ENCODE measurements at places on chromosomes 6 and 20.
A peak's percentile ranks its signal among the peaks of the same experiment; 100 is the strongest.

DNA sequence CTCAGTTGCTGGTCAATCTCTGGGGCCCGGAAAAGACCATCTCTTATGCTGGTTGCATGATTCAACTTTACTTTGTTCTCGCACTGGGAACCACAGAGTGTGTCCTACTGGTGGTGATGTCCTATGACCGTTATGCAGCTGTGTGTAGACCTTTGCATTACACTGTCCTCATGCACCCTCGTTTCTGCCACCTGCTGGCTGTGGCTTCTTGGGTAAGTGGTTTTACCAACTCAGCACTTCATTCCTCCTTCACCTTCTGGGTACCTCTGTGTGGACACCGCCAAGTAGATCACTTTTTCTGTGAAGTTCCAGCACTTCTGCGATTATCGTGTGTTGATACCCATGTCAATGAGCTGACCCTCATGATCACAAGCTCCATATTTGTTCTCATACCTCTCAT lies 4.3 kb downstream of the OR2J3 start:
- DNase-seq, result peak; percentile 12

DNA sequence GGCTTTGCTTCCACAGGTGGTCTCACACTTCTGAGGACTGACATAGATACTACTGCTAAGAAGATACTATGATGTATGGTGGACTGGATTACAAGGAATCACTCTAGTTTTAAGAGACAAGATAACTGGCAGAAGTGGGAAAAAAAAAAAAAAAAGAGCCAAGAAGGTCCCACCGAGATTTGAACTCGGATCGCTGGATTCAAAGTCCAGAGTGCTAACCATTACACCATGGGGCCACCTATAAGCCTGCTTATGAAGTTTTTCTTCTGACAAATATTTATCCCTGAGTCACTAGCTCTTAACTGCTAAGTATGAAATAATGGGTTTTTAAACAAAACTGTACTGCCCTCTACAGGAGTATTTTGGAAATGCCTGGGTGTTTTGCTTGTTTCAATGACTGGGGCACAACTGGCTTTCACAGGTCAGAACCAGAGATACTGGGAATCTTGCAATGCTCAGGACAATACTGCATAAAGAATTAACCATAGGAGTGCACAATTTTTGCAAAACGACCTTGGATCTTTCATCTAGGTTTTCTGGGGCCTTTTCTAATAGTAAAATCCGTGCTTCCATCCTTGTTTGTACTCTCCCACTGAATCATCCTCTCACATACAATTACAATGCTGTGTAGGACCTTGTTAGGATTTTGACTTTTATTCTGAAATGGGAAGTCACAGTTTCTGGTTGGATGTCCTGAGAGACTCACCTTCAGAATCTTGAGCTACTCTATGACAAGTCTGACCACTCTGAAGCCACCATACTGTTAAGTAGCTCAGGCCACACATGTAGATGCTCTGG lies 116.3 kb downstream of the OR2B2 start:
- DNase-seq, result peak; percentile 88

DNA sequence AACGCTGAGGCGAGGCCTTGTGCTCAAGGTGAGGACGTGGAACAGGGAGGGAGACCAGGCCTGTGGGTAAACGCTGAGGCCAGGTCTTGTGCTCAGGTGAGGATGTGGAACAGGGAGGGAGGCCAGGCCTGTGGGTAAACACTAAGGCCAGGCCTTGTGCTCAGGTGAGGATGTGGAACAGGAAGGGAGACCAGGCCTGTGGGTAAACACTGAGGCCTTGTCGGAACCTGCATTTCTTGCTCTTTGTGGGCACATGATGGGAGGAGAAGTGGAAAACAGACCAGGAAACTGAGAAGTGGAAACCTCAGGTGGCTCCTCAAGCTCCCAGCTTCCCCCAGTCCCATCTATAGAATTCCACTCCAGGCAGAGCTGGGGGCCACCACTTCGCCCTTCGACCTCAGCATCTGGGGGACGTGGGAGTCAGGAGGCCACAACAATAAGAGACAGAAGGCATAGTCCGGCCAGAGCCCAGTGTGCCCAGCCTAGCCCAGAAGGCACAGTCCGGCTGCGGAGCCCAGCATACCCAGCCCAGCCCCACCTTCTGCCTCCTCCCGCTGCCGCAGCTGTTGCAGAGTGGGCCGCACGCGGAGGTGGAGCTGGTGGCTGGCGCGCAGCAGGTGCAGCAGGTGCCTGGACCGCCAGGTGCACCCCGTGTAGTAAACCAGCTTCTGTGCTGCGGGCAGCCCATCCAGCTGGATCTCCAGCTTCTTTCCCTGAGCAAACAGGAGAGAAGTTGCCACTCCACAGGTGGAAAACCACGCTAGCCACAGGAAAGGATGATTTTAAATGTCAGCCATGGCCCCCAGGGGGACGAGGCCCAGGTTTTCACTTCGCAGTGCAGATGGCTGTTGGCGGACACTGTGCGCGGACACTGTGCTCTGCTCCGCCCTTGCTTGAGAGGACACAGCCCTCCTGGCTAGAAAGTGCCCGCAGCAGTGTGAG lies 17.5 kb downstream of the FRMD1 start:
- no peak for DNase-seq

- no peak for DNase-seq
Observed at GRCh38 chr20:45449528-45449927, 20.0 kb upstream of the WFDC2 start.

- no peak for DNase-seq
Observed at GRCh38 chr6:75631859-75632635, 30.4 kb downstream of the SENP6 start.

- DNase-seq, result peak; percentile 49
Observed at GRCh38 chr20:61951695-61952533, 113.8 kb downstream of the TAF4 start.

DNA sequence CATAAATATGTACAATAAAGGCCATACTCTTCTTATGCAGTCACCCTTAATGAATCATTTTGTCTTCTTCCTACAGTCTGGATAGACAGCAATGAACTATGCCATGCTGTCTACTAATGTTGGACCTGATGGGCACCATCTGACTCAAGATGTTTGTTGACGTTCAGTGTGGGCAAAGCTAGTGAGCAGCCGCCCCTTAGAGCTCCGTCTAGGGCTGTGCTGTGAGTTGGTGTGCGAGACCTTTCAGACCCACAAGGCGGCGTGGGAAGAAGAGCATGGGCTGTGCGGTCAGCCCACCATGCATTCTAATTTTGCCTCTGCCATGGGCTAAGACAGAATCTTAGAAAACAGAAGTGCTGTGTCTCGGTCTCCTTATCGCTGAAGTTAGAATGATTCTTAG lies 829.4 kb downstream of the QKI start:
- no peak for DNase-seq

GRCh38 chr6:149285626-149286025 lies 31.9 kb upstream of the TAB2 start:
- no peak for DNase-seq

- DNase-seq, result no peak
Observed at GRCh38 chr6:17865243-17865642, 122.2 kb downstream of the KIF13A start.

GRCh38 chr20:15922556-15922955 lies 650.7 kb downstream of the KIF16B start:
- no peak for DNase-seq

DNA sequence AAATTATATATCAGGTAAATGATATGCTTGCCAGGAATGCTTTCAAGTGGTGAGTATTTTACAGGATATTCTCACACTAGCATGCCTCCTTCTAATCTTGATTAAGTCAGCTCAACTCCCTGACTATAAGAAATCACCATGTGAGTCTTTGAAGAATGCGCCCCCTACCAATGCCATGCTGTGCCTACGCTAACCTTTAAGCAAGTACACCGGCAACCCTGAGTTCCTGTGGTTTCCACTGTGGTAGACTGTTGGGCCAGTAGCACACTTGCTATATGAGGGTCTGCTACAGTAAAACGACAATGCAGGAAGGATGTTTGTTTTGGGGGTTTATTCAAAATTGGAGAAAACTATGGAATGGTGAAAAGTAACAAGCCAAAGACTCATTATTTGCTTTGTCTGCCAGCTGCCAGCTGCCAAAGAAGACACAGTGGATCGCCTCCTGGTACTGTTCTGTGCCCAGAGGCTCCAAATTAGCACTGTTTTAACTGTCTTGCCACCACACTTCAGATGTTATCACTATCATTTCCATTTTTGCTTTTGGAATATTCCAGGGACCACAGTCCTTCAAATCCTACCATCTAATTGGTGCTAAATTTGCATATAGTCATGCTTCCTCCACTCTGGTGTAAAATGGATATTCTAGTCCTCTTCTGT lies 333.5 kb downstream of the RNGTT start:
- DNase-seq, result peak; percentile 34

GRCh38 chr6:85464722-85465150 lies 14.9 kb downstream of the NT5E start:
- DNase-seq, result peak; percentile 74

GRCh38 chr6:129683601-129684322 lies 26.2 kb downstream of the ARHGAP18 start:
- DNase-seq, result peak; percentile 97

- no peak for DNase-seq
Observed at GRCh38 chr6:133891149-133891926, 2.4 kb downstream of the TCF21 start.

GRCh38 chr6:113671421-113671820 lies 185.7 kb upstream of the MARCKS start:
- DNase-seq, result peak; percentile 46

- no peak for DNase-seq
Observed at GRCh38 chr6:138662471-138662870, 111.1 kb upstream of the CCDC28A start.

DNA sequence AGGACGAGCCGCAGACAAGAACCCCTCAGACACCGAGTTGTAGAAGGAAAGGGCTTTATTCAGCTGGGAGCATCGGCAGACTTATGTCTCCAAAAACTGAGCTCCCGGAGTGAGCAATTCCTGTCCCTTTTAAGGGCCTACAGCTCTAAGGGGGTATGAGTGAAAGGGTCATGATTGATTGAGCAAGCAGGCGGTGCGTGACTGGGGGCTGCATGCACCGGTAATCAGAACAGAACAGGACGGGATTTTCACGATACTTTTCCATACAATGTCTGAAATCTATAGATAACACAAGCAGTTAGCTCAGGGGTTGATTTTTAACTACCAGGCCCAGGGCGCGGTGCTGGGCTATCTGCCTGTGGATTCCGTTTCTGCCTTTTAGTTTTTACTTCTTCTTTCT lies 226.4 kb upstream of the PLCB4 start:
- DNase-seq, result no peak

- no peak for DNase-seq
Observed at GRCh38 chr20:8946036-8946940, 122.6 kb upstream of the PLCB4 start.

GRCh38 chr6:163667372-163668060 lies 253.0 kb downstream of the QKI start:
- peak; percentile 98 for DNase-seq

DNA sequence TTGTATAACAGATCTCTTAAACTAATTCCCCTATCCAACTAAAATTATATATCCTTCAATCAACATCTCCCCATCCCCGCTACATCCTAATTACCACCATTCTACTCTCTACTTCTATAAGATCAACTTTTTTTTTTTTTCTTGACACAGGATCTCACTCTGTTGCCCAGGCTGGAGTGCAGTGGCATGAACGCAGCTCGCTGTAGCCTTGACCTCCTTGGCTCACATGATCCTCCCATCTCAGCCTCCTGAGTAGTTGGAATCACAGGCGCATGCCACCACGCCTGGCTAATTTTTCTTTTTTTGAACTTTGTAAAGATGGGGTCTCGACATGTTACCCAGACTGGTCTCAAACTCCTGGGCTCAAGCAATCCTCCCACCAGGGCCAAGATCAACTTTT lies 5.0 kb downstream of the DNAAF9 start:
- no peak for DNase-seq

DNA sequence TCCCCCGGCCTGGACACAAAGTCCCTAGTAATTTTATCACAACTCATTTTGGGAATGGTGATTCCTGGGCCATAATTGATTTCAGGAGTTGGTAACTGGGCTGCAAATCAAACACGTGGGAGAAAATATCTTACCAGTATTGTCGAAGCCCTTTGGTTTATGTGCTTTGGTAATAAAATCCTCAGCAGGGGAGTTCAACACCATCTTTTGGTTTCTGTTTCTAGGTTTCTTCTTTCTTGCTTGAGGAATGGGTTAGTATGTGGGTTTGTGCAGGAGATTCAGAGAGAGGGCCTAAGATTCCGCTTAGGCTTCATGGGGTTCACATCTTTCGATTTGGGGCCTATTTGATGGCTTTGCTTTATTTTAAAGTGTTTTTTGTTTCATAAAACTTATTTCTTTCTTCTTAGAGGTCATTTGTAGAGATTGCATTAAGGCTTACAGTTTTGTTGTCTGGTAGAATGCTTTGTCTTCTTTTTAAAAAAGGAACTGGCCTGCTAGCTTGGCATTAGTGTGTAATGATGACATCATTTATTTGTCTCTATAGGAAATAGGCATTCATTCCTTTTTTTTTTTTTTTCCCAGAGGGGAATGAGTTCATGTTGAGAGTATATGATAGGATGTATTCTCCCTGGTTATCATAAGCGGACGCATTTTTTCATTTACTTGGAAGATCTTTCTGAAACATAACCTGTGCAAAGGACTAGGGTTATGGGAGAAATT lies 45.8 kb downstream of the CYP24A1 start:
- no peak for DNase-seq

DNA sequence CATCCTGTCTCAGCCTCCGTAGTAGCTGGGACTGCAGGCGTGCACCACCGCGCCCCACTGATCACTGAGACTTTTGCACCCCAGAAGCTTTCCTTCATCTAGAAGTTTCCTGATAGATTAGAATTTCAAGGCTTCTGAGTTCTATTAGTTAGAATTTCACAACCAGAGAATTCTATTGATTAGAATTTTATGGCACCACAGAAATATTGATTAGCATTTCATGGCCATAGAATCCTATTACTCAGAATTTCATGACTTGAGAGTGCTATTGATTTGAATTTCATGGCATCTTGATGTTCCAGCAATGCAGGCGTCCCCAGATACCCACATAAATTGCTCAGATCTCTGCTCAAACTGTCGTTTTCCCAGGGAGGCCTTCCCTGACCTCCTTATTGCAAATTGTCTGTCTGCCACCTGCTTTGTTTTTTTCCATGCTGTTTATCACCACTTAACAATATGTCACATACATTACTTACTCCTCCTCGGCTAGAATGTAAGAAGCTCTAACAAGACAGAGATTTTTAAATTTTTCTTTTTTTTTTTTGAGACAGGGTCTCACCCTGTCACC lies 16.9 kb upstream of the CBFA2T2 start:
- no peak for DNase-seq

DNA sequence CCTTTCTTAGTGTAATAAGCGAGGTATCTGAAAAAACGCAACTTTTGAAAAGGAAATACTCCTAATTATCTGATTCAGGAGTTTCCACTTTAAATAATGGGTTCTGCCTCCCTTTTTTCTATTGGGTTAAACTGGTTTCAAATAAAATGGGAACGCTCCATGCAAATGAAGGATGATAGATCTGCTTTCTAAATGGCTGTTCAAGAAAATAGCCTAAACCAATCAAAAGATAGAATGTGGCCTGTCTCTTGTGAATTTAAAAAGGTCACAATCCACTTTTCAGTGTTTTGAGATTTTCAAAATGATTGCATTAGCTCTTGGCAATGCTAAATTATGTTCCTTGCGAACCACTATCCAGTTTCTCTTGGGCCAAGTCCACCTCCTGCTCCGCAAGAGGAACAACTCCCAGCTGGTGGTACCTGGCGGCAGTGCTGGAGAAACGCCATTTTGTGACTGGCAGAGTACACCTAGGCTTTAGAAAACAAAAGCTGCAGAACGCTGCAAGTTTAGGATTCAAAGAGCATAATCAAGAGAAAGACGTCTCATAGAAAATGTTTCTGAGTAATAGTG lies 56.7 kb downstream of the TRIM38 start:
- DNase-seq, result no peak
